Endothelial cell of umbilical vein (primary cell): ENCODE measurements at places on chromosomes 6 and 20.
A peak's percentile ranks its signal among the peaks of the same experiment; 100 is the strongest.

DNA sequence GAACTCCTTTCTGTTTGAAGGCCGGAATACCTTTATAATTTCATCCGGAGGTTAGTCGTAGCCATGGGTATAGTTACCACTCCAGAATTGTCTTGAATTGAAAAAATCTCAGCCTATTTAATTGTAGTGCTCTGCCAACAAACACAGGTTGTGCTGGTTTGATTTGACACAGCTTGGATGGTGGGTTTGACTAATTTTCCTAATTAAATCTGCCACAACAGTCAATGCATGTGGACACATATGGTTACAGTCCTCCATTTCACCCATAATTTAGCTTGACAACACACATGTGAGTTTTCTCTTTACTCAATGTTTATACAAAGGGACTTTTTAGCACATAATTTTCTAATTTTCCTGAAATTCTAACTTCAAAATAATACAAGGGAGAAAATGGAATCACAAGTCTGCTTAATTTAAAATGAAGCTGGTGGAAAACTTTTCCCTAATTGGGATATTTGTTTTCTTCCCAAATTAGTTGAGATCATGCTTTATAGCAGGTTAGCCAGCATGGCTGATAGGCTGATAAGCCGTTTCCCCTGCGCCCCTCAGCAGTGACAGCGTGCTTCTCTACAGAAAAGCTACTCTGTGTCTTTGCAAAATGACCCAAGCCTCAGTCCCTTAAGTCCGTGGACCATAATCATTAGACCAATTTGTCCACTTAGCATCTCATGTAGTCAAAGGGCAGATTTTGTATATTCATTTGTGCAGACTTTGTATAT is 463.5 kb upstream of the FLRT3 start:
- peaks cover 2% of the 10 kb centered on the region for H3K27me3 ChIP-seq
- DNase-seq, result no peak
- no peaks in the 10 kb centered on the region for H3K4me1 ChIP-seq

- DNase-seq, result no peak
- H3K27ac ChIP-seq, result no peak overlapping the region
- H3K36me3 ChIP-seq, result no peaks in the 10 kb centered on the region
- H3K27me3 ChIP-seq, result no peaks in the 10 kb centered on the region
- H3K4me1 ChIP-seq, result peaks cover 22% of the 10 kb centered on the region
- H3K4me3 ChIP-seq, result no peak overlapping the region
Measured at GRCh38 chr6:4580361-4580760, 195.8 kb upstream of the CDYL start.

DNA sequence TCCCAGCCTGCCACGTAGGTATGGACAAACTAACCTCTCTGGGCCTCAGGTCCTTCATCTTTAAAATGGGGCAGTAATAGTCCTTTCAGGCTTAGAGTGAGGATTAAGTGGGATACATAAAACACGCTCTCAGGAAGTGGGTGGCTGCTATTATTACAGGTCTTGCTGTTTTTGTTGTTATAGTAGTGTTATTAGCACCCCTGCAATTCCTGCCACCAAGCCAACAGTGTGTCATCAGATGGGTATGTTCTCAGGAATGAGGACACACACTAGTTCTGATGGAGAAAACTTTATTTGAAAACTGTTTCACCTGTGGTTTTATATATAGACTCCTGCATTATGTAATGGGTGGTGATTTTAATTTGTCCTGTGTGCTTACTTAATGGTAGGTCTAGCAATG is 131.7 kb downstream of the LRRC1 start:
- no peaks in the 10 kb centered on the region for H3K27me3 ChIP-seq
- H3K4me3 ChIP-seq, result no peak overlapping the region
- peak overlapping the region; percentile 24 for H3K27ac ChIP-seq
- H3K36me3 ChIP-seq, result no peaks in the 10 kb centered on the region
- DNase-seq, result peak; percentile 57

DNA sequence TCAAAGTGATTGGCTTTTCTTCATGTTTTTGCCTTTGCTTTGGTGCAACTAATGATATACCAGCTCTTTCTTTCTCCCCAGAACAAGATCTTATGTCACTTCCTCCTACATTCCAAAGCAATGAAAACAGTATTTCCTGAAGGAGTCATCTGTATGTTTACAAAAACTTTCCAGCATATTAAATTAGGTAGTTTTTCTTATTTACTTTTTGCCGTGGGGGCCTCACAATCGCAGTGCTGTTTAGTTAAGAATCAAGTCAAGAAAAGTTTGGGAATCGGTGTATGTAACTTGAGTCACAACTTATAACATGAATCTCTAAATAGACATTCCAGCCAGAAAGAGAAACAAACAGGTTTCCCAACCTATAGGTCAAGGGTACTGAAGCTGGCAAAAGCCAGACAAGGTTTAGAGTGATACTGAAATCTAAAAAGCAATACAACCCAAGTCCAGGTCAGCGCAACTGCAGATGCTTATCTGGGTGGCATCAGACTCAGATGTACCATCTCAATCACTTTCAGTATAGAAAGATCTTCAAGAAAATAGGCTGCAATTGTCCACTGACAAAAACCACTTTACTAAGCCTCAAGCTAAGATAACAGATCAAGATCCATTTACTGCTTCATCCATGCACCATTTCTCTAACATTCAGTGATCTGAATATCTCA is 63.6 kb downstream of the IPCEF1 start:
- DNase-seq, result peak; percentile 85
- H3K4me3 ChIP-seq, result no peak overlapping the region
- H3K27me3 ChIP-seq, result no peaks in the 10 kb centered on the region
- no peaks in the 10 kb centered on the region for H3K36me3 ChIP-seq
- H3K27ac ChIP-seq, result peak overlapping the region; percentile 85

DNA sequence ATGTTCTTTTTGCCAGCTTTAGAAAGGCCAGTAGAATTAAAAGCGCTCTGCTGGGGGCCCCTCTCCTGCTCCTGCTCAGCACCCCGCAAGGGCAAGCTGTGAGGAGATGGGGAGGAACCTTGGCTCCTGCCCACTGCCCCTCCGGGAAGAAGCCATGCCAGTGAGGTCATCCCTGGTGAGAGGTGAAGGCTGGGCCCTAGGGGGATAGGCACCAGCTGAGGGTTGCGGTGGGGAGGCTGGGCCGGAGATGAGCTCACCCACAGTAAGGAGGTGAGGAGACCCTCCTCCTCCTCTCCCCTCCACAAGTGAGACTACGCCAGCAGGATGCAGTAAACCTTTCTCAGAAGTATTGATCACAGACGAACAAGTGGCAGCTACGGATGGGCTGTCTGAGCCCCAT is 32.1 kb downstream of the LRFN2 start:
- H3K4me1 ChIP-seq, result no peaks in the 10 kb centered on the region
- no peak overlapping the region for H3K4me3 ChIP-seq
- no peaks in the 10 kb centered on the region for H3K36me3 ChIP-seq
- H3K27ac ChIP-seq, result no peak overlapping the region
- H3K27me3 ChIP-seq, result no peaks in the 10 kb centered on the region

DNA sequence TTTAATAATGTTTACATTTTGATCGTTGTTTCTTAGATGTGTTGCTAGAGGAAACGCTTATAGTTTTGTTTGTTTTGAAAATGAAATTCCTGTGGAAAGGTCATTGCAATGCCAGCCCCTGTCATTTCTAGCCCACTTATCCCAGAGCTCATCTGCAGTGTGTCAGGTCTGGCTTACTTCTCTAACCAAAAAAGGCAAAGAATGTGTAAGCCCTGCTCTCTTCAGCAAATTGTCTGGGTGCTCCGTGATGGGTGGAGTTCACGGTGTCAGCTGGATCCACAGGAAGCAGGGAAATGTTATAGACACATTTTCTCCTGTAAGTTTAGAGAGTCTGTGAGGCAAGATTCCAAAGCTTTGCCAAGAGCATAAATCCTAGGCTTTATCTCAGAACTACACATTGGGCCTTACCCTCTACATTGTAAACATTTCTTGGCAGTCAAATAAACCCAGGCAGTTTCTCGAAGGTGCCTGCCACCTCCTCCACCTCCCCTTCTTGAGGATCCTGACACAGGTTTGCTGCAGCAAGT is 50.9 kb downstream of the RPRD1B start:
- no peaks in the 10 kb centered on the region for H3K27me3 ChIP-seq
- H3K4me1 ChIP-seq, result peaks cover 21% of the 10 kb centered on the region
- H3K27ac ChIP-seq, result peak overlapping the region; percentile 63
- H3K4me3 ChIP-seq, result no peak overlapping the region

- H3K27me3 ChIP-seq, result no peaks in the 10 kb centered on the region
- no peak for DNase-seq
- H3K27ac ChIP-seq, result no peak overlapping the region
- peaks cover 13% of the 10 kb centered on the region for H3K4me1 ChIP-seq
- H3K36me3 ChIP-seq, result no peaks in the 10 kb centered on the region
- H3K4me3 ChIP-seq, result no peak overlapping the region
Measured at GRCh38 chr20:50532221-50532620, 22.0 kb downstream of the PTPN1 start.

DNA sequence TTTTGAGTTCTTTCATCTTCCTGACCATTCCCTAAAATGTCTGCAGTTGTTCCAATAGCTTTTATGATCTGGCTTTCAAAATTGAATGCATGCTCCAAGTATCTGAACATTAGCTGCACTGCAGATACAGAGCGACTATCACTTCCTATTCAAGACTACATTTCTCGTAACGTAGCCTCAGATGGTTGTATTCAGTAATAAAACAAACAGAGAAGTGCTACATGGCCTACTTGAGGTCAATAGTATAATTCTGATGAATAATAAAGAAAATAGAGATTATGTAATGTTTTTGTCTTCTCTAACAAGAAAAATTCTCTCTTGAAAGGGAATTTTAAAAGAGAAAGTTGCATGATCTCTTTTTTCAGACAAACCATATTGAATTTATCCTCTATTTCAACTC is 333.9 kb upstream of the IRAK1BP1 start:
- no peak overlapping the region for H3K4me3 ChIP-seq
- H3K27ac ChIP-seq, result no peak overlapping the region
- DNase-seq, result peak; percentile 55
- no peaks in the 10 kb centered on the region for H3K36me3 ChIP-seq
- peaks cover 23% of the 10 kb centered on the region for H3K4me1 ChIP-seq
- H3K27me3 ChIP-seq, result no peaks in the 10 kb centered on the region

DNA sequence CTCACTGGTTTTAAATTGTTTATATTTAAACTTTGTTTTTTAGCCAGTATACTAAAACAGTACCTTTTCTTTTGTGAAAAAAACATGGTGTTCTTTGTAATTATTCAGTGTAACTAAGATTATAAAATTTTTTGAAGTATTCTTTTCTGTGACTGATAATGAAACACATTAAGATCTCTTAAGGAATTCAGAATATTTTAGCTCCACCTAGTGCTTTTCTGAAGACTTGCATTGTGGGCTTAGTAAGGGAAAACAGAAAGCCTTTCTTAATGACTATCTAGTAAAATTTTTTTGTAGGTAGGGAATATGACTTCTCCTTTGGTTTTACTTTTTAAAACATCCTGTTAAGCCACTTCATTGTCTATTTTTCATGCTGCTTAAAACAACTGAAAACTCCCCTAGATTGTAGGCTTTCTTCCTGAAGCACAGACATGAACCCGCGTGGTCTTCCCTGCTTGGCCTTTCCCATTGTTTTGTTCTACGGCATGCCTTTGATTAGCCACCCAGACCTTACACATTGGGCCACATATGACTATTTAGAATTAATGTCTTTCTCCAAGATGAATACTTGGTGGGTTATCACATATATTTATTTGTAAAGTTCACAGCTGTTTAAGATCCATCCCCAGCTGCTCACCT is 72.1 kb downstream of the AFDN start:
- H3K4me1 ChIP-seq, result no peaks in the 10 kb centered on the region
- H3K27ac ChIP-seq, result no peak overlapping the region
- DNase-seq, result peak; percentile 41
- no peaks in the 10 kb centered on the region for H3K36me3 ChIP-seq

DNA sequence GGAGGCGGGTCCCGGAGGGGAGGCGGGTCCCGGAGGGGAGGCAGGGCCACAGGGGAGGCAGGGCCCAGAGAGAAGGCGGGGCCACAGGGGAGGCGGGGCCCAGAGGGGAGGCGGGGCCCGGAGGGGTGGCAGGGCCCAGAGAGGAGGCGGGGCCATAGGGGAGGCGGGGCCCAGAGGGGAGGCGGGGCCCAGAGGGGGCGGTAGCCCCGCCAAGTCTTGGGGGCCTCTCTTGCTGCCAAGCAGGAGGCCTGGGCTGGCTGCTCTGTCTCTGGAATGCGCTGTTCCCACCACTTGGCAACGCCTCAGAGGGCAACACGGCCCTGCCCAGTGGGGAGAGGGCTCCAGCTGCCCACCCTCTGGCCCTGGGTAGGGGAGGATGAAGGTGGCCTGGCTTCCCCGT is 80.5 kb downstream of the YTHDF1 start:
- H3K36me3 ChIP-seq, result no peaks in the 10 kb centered on the region
- H3K27me3 ChIP-seq, result no peaks in the 10 kb centered on the region
- DNase-seq, result no peak
- H3K4me3 ChIP-seq, result no peak overlapping the region
- H3K4me1 ChIP-seq, result peaks cover 4% of the 10 kb centered on the region

GRCh38 chr20:50866036-50866685 is 65.1 kb downstream of the ADNP start:
- no peak for DNase-seq
- H3K4me1 ChIP-seq, result no peaks in the 10 kb centered on the region
- H3K4me3 ChIP-seq, result no peak overlapping the region
- H3K27me3 ChIP-seq, result no peaks in the 10 kb centered on the region
- H3K36me3 ChIP-seq, result no peaks in the 10 kb centered on the region

- H3K36me3 ChIP-seq, result no peaks in the 10 kb centered on the region
- peak overlapping the region; percentile 84 for H3K4me3 ChIP-seq
Measured at GRCh38 chr20:34302312-34302722, 838 bp downstream of the AHCY start.

DNA sequence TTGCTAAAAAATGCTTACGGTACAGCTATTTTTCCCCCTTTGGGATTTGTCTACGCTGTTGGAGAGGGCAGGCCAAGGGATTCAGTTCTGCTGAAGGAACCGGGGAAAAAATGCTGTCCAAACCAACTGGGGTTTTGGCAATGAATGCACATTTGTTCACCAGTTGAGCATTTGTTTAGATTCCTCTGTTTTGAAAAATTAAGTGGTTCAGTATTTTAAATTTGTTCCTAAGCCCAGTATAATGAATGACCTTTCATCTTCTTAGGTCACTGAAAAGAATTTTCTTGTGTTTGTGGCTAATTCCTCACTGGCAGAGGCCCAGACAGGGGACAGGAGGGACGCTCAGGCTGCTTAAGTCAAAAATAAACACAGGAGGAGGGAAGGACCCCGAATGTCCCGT is 10.8 kb upstream of the EYA2 start:
- H3K27ac ChIP-seq, result no peak overlapping the region
- no peaks in the 10 kb centered on the region for H3K27me3 ChIP-seq
- no peaks in the 10 kb centered on the region for H3K4me1 ChIP-seq

GRCh38 chr6:125471667-125472066 is 169.9 kb upstream of the HDDC2 start:
- no peaks in the 10 kb centered on the region for H3K36me3 ChIP-seq
- DNase-seq, result no peak
- H3K27ac ChIP-seq, result no peak overlapping the region
- H3K4me3 ChIP-seq, result no peak overlapping the region

- no peaks in the 10 kb centered on the region for H3K4me1 ChIP-seq
- DNase-seq, result no peak
- H3K27ac ChIP-seq, result no peak overlapping the region
- no peaks in the 10 kb centered on the region for H3K27me3 ChIP-seq
- no peak overlapping the region for H3K4me3 ChIP-seq
- H3K36me3 ChIP-seq, result no peaks in the 10 kb centered on the region
Measured at GRCh38 chr6:47631797-47632196, 66.6 kb upstream of the ADGRF4 start.
